GM13977 (cell line): ENCODE measurements at places on chromosomes 11 and 22.

- no peak for DNase-seq
These were observed 39.8 kb upstream of the POGLUT3 start for GRCh38 chr11:108538022-108538424.

GRCh38 chr11:23789938-23790371 is 706.9 kb upstream of the LUZP2 start:
- DNase-seq = no peak

DNA sequence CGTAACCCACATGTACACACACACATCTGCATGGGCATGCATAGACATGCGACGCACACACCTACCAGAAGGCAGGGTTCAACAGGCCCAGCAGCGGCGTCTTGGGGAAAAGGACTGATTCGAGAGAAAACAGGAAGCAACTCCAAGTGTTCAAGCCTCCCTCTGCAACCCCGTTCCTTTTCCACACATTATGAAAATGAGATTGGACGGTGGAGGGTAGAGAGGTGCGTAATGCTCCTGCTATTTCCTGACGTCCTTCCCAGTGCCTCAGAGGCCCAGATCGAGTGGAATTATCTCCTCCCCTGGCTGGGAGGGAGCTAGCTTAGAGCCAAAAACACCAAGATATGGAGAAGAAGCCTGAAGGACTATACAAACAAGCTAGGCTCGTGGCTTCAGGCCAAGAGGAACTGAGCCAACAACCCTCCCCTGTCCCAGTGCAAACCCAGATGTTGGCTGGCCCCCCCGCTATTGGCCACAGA is 289.2 kb downstream of the MN1 start:
- no peak for DNase-seq

GRCh38 chr11:47010179-47010578 is 73.6 kb downstream of the CSTPP1 start:
- no peak for DNase-seq

- DNase-seq = no peak
These were observed 44.1 kb upstream of the PRDM11 start for GRCh38 chr11:45102361-45102809.

DNA sequence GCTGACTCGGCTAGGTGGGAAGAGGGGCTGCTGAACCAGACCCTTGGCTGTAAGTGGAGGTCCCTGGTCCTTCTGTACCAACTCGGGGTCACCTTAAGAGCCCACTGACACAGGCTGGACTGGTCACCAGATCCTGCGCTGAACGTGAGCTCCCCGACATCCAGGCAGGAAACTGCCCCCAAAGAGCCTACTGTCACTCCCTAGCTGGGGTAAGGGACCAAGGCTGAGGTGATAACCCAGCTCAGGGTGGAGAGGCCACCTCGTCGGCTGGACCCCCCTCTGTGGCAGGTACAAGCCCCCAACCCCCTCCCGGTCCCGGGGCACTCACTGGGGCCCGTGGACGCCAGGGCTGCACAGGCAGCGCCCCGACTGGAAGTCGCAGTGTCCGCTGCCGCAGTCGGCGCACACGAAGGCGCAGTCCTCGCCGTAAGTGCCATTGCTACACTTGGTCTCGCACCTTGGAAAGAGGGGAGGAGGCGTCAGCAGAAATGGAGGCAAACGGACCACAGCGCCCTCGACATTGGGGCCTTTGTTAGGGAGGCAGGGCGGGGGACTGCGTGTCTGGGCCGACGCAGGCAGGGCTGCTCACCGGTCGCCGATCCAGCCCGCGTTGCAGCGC is 7.4 kb downstream of the SCARF2 start:
- DNase-seq = peak; percentile 62

- no peak for DNase-seq
These were observed 28.3 kb upstream of the RCN1 start for GRCh38 chr11:32062540-32062939.

- no peak for DNase-seq
These were observed 61.8 kb upstream of the UBASH3B start for GRCh38 chr11:122593473-122594420.

GRCh38 chr11:85355921-85356320 is 271.2 kb downstream of the DLG2 start:
- no peak for DNase-seq

GRCh38 chr22:45169591-45170466 is 6.1 kb downstream of the NUP50 start:
- DNase-seq = no peak

DNA sequence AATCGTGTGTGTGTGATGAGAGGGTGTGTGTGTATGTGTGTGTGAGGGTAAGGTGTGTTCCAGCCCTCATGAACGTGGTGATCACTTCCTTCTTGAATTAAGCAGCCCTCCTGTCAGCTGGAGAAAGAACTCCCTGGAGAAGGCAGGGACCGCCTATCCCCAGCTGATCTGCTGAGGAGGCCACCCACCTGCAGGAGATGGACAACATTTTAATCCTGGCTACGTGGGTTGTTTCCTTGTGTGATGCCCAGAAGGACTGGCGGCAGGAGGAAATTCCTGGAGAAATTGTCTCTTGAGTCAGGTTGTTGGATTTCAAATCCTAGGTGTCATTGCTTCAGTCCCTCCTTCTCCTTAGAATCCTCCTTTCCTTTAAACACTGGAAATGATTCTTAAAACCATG is 878.8 kb downstream of the NTM start:
- DNase-seq = no peak

DNA sequence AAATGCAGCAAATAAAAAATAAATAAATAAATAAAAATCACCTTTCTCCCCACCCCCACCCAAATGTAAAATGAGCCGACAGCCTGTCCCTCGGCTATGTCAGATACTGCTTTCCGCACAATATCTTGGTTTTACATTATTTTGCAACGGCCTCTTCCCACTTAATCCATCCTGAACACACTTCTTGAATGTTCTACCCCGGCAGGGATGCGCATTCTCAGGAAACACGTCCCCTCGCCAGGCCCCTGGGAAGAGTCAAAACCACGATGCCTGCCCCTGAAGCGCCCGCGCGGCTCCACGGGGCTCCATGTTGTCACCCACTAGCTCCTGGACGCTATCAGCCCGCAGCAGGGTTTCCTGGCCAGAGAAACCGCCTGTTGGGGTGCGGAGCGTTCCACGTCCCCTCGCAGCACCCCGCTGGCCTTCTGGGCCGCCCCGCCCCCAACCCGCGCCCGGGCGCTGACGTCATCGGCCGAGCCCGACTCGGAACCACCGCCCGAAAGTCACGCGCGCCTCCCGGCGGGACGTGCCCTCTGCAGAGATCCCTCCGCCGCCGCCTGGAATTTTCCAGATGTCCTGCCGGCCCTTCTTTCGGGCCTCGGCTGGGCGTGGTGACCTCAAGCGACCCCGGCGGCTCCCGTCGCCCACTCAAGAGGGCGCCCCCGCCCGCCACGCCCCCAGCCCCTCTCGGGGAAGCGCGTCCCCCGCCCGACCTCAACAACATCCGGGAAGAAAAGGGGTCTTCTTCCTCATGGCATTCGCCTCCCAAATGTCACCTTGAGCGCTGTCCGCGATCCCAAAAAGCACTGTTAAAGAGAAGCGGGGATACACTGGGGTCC is 585 bp upstream of the NEAT1 start:
- peak; percentile 78 for DNase-seq

- no peak for DNase-seq
These were observed 274.0 kb downstream of the SOX6 start for GRCh38 chr11:16082095-16083055.

GRCh38 chr11:84056653-84057376 is 770.6 kb upstream of the CCDC90B start:
- no peak for DNase-seq

DNA sequence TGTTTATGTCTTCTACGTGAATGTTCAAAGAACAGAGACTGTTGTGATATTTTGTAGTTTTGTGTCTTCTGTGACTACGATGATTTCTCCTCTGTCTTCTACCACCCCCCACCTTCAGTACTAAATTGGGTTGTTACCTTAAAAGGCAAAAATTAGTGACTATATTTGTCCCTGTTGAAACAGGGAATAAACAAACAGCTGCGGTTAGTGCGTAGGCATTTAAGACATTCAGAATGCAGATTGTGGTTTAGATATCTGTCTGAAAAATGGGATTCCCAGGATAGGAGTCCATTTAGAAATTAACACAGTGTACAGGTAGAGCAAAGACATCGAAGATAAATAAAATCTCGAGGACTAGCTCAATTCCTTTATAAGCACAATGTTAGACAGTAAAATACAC is 15.6 kb upstream of the ARHGAP42 start:
- DNase-seq = no peak
